GM04503 (cell line): ENCODE measurements at places on chromosomes 2 and 18.
A peak's percentile ranks its signal among the peaks of the same experiment; 100 is the strongest.

- no peak for DNase-seq
Observed at GRCh38 chr2:66073172-66073571, 361.8 kb upstream of the MEIS1 start.

- DNase-seq: no peak
Observed at GRCh38 chr2:14615121-14615520, 17.4 kb upstream of the LRATD1 start.

DNA sequence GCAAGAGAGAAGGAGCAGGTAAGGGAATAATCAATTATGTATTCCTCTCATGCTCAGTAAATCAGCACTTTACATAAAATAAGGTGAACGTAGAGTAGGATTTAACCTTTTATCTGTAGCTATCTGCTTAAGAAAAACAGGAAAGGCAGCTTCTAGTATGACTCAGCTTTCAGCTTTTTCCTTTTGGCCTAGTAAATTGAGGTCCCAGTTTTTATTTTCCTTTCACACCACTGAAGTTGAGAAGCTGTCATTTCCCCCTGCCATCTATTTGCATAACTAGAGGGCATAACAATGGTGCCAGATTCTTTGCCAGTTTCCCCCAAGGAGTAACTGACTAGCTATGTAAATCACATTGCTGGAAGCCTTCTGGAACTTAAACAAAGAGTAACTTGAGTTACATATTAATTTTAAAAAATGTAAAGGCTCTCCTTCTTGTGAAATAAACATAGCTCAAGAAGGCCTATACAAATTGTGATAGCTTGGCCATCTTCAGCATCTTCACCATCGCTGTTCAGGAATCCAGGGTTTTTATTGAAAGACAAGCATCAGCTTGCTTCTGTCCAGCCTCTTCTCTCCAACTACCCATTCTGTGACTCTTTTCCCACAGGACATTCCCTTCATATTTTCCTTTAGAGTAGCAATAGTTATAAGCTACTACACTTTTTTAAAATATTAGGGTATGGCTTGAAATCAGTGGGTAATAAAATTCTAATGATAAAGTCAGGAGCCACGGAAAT lies 97.0 kb downstream of the KYNU start:
- DNase-seq: no peak

GRCh38 chr18:13726972-13727331 lies 479 bp downstream of the RNMT start:
- DNase-seq: no peak

GRCh38 chr18:5142859-5143258 lies 54.2 kb downstream of the AKAIN1 start:
- DNase-seq: no peak

- DNase-seq: no peak
Observed at GRCh38 chr2:65991381-65992197, 443.3 kb upstream of the MEIS1 start.

GRCh38 chr2:238949710-238950345 lies 101.9 kb downstream of the TWIST2 start:
- no peak for DNase-seq

DNA sequence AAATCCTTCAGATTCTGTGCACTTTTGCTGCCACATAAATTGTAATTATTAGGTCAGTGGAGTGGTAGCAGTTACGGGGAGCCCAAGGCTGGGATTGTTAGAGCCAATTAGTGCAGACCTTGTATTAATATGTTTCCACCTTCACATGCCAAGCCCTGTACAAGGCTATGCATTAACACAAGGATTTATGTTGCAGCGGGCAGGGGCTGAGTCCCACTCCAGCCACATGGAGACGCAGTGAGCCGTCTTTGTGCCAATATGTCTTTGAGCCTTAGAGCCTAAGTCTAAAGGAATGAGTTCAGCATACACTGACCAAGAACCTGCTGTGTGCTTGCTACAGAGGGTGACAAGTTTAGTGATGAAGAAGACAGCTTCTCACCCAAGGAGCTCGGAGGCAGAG lies 238.2 kb downstream of the TSN start:
- DNase-seq: no peak

DNA sequence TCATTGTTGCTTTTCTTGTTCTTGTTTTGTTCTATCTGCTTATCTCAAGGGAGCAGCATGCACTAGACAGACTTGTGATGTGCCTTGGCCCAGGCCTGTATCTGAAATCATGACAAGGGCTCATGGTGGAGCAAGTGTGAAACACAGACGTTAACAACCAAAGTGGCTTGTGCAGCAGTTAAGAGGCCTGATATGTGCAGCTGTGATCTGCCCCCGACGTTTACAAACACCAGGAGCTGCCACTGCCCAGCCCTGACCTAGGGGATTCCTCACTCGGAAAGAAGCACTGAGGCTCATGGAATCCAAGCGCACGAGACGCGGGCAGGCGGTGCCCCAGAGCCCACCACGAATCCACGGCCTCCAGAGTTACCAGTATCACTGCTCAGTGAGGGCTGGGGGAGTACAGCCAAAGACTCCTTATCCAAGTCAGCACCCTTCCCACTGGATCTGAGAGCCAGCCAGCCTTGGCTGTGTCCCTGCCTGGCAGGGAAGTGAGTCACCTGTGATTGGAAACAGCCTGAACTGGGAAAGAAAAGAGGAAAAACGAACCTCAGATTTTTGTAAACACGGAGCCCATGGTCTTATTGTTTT lies 62.3 kb upstream of the SNTG2 start:
- DNase-seq: no peak

- no peak for DNase-seq
Observed at GRCh38 chr2:188786368-188786841, 187.8 kb upstream of the COL3A1 start.

- no peak for DNase-seq
Observed at GRCh38 chr18:76494231-76495005, 624 bp downstream of the ZNF516 start.

DNA sequence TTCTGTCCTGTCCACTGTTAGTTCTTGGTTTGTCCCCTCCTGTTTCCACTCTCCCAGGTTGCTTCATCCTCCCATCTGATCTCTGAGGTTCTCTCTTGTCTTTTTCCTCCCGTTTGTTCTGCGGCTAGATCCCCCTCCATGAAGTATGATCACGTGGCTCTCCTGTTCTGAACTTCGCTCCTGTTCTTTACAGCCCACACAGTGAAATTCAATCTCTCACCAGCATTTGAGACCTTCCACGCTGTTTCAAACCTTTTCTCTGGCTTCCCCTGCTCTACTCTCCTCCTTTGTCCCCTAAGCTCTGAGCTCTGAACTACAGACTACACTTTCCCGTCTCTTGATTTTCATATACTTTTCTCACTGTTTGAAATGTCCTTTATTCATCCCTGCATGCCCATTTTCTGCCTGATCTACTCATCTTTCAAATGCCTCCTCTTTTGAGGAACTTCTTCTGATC lies 83.5 kb downstream of the OSBPL6 start:
- DNase-seq: no peak

- no peak for DNase-seq
Observed at GRCh38 chr2:150876251-150876950, 385.3 kb downstream of the RBM43 start.

- DNase-seq: peak; percentile 7
Observed at GRCh38 chr18:49813069-49813318, 339 bp downstream of the ACAA2 start.

GRCh38 chr18:26970637-26971036 lies 105.1 kb upstream of the AQP4 start:
- no peak for DNase-seq

DNA sequence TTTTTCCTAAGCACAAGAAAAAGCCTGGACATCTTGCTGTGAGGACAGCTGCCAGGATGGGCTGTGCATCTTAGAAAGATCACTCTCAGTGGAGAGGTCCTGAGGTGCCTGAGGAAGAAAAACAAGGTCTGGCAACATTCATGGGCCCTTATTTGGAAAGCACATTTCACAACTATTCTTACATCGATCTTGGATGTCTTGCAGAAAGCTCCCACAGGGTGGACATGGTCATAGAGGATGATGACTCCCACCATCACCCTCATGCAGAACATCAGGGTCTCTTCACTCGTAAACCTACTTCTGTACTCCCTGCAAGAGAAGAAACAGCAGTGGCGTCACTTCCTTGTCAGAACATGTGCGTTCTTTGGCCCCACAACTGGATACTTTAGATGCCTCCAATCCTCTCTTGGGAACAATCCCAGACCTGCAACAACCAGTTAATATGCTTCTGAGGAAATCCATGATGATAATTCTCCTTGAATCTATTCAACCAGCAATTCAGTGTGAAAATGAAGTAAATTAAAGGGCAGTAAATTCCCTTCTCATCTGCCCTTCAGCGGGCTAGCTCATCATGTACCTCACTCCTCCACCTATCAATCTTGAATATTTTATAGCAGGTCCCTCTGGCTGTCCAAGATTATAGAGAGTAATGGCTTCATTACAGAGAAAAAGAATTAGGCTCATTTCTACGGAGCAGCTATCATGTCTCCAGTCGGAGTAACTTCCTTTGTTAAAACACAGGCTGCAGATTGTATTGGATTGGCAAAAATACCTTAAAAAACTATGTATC lies 106.2 kb downstream of the CYRIA start:
- no peak for DNase-seq

DNA sequence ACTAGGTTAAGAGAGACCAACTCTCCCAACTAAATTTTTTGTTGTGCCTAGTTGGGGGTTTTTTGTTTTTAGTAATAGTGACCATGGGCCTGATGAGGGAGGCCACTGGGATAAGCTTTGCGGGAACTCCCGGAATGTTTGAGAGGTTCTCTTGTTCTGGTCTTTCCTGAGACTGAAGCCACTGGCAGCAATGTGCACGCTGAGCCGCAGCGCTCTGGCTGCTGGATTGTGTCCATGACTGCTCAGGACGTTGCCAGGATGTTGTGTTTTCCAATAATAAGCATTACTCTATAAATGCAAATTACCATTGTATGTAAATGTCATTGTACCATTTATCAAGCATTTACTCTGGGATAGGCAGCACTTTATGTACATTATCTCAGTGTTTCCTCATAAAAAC lies 126.1 kb downstream of the GALNT1 start:
- no peak for DNase-seq

DNA sequence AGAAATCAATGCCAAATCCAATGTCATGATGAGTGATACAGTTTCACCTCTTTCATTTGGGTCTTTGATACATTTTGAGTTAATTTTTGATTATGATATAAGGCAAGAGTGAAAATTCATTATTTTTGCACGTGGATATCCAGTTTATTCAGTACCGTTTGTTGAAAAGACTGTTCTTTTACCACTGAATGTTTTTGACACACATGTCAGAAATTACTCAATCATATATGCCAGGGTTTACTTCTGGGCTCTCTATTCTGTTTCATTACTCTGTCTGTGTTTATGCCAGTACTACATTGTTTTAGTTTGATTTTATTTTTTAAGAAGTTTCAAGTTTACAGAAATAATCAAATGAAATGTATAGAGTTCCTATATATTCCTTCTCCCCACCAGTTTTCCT lies 154.4 kb downstream of the PTPRM start:
- no peak for DNase-seq

- no peak for DNase-seq
Observed at GRCh38 chr18:23088310-23088709, 47.0 kb upstream of the CABLES1 start.
